Activated CD8-positive, alpha-beta memory T cell treated with anti-CD3 and anti-CD28 coated beads for 24 hours (primary cell): ENCODE measurements at places on chromosomes 3 and 15.

DNA sequence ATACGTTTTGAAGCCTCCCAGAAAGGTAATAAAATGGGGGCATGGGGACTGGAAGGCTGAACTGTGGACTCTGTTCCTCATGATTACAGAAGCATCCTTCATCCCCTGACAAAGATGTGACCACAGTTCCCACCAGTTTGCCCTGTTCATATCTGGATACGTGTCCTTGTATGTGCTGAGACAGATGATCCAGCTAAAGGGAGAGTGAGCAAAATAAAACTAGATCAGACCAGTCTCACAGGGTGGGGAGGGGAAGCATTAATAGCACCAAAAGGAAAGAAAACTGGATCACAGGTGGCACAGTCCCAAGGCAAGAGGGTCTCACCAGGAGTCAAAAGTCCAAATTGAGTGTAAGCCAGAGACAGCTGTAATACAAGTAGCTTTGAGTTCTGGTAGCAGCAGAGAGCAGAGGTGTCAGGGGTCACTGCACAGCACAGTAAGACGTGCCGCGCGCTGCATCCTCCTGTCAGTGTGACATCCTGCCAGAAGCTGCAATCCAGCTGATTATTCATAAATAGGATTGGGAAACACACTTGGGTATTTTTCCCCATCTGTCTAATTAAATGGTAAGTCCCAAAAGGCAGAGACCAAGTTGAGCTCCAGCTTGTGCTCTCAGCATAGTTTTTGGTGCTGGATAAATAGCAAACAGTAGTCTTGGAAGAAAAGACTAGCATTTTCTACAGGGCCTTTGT is 560.0 kb upstream of the CFAP20DC start:
- DNase-seq: no peak

DNA sequence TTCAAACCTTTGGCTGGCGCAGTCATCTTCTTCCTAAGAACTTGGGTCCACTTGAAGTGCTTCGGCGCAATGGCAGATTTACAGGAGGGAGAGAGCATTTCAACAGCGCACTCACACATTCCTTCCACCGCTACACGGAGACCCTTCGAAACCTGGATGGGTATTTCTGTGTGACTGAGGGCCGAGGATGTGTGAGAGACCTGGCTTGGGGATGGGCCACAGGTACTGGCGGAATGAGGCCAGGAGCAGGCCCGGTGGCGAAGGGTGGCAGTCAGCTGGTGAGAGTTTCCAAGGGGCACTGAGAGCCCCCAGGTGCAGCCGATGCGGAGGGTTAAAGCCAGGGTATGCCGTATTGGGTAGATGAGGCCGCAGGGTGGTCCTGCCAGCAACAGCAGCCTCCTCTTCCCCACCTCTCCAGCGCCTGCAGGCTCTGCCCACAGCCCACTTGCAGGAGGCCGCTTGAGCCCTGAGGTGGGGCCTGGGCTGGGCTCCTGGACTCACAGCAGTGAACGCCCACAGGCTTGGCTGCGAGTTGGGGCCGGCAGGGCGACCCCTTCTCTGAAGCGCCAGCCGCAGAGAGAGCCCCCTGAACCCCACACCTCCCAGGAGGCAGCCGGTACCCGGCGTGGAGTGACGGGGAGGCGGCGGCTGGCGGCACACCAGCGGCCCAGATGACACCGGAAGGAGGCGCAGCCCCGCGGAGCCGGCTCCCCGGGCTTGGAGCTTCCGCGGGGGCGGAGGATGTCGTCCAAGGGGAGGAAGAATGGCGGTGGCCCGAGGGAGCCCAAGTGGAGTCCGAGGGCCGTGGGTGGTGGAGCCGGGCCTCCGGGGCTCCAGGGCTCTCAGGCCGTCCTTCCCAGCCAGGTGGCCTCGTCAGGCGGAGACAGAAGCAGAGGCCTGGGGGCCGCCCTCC is 166.5 kb downstream of the NSMCE3 start:
- no peak for DNase-seq

DNA sequence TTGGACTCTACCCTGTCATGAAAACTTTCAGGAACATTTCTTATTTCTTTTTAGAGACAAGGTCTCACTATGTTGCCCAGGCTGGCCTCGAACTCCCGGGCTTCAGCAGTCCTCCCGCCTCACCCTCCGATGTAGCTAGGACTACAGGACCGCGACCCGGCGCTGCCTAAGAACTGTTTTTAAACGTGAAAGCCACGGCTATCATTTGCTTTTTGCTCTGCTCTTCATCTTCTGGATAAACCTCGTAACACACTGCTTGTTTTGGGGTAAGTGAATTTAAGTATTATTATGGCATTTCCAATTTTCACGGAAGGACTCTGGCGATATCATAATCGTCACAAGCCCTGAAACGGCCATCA is 14.3 kb upstream of the CCNL1 start:
- no peak for DNase-seq

GRCh38 chr15:25850154-25851111 is 12.7 kb downstream of the ATP10A start:
- DNase-seq: peak; percentile 89

- DNase-seq: no peak
Observed at GRCh38 chr3:46987319-46987742, 7.9 kb downstream of the NBEAL2 start.

DNA sequence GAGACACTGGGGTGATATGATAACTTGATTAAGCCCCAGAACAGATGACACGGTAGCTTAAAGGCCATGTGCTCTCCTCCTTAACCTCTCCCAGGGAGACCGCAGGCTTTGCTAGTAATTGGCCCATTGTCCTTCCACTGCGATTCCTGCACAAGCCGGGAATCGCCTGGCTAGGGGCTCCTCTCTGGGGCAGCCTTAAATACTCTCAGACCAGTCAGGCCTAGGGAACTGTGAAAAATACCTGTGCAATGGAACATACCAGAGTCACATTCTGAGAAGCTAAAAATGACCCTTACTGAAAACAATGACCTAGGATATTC is 56.3 kb downstream of the CPN2 start:
- no peak for DNase-seq

GRCh38 chr3:66165660-66166059 is 55.1 kb upstream of the SLC25A26 start:
- DNase-seq: no peak

DNA sequence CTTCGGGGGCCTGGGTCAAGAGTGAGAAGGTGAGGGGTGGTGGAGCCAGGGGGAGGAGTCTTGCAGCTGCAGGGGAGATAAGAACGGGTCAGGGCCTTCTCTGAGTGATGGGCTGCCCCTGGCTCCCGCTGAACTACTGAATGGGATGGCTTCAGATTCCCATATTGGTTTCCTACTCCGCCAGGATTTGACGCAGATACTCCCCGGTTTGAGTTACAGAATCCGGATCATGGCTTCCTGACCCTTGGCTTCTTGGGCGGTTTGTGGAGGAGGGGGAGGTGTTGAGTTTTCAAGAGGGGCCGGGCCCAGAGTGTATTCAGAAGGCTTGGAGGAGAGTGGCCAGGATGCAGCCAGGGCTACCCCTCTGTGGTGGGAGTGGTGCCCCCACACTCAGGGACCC is 119.9 kb upstream of the ATP2B2 start:
- DNase-seq: no peak

- DNase-seq: no peak
Observed at GRCh38 chr3:178754852-178755510, 218.7 kb downstream of the KCNMB2 start.
